ENCODE measurements at places on chromosomes 7 and 10. TPM values are rescaled to one million over a fixed set of nuclear protein-coding genes. Genes with fewer than 3 reads are reported as not detected.

Gene PPP1R17
- total RNA-seq = not detected

Gene HPS6
- 24.2 TPM for total RNA-seq

Gene RAMP3
- total RNA-seq = not detected

Gene ZNF679
- total RNA-seq = not detected

Gene ZWINT
- total RNA-seq = 56.3 TPM
